CD8-positive, alpha-beta memory T cell (primary cell): ENCODE measurements at places on chromosomes 12 and 14. TPM values are rescaled to one million over a fixed set of nuclear protein-coding genes. Genes with fewer than 3 reads are reported as not detected.

- H3K4me1 ChIP-seq, result peaks cover 78% of the 10 kb centered on the region
- no peak overlapping the region for H3K27ac ChIP-seq
- H3K27me3 ChIP-seq, result no peaks in the 10 kb centered on the region
Observed at GRCh38 chr12:57474430-57474829, 5.2 kb downstream of the ARHGAP9 start.

GRCh38 chr12:58301038-58301729, 359.8 kb downstream of the ATP23 start:
- H3K4me3 ChIP-seq, result no peak overlapping the region
- H3K27me3 ChIP-seq, result no peaks in the 10 kb centered on the region
- H3K4me1 ChIP-seq, result no peaks in the 10 kb centered on the region
- no peaks in the 10 kb centered on the region for H3K36me3 ChIP-seq
- no peak overlapping the region for H3K27ac ChIP-seq

Gene C12orf42
- polyA plus RNA-seq, result 6.8 TPM

GRCh38 chr14:61593330-61593729, 102.0 kb upstream of the HIF1A start:
- no peaks in the 10 kb centered on the region for H3K27me3 ChIP-seq
- no peaks in the 10 kb centered on the region for H3K36me3 ChIP-seq
- H3K27ac ChIP-seq, result no peak overlapping the region
- no peak overlapping the region for H3K4me3 ChIP-seq

GRCh38 chr12:52926596-52927234, 21.8 kb upstream of the KRT8 start:
- no peak overlapping the region for H3K27ac ChIP-seq
- DNase-seq, result no peak
- H3K4me3 ChIP-seq, result no peak overlapping the region
- H3K4me1 ChIP-seq, result no peaks in the 10 kb centered on the region

GRCh38 chr14:51219473-51220448, 20.3 kb upstream of the TMX1 start:
- no peaks in the 10 kb centered on the region for H3K27me3 ChIP-seq
- H3K4me1 ChIP-seq, result no peaks in the 10 kb centered on the region
- DNase-seq, result no peak

DNA sequence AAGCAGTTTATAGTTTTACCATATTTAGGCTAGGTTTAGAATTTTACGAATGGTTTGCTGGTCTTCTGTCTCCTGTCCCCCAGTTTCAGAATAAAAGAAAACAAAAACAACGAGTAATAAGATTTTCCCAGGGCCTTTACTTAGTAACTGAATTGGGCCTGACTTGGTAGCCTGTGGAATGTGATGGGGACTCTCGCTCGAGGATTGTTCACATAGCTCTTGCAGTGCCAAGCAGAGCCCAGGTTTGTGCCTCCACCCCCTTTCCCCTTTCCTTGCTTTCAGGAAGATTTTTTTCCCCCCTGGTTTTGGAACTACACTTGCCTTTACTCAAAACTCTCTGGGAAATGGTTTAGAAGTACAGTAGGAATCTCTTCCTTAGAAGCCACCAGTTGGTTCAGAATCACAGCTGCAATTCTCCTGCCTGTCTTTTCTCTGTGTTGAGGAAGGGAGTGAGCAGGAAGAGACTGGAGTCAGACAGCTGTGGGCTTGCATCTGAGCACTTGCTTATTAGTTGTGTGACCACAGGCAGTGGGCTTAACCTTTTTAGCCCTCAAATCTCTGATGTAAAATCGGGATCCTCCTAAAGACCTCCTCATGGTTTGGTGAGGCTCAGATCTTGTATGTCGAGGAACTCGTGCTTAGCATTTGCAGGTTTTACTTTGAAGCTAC, 501.2 kb downstream of the PCNX1 start:
- H3K27me3 ChIP-seq, result no peaks in the 10 kb centered on the region
- no peaks in the 10 kb centered on the region for H3K4me1 ChIP-seq
- DNase-seq, result no peak
- no peak overlapping the region for H3K27ac ChIP-seq
- no peak overlapping the region for H3K4me3 ChIP-seq

Gene LRFN5
- not detected for polyA plus RNA-seq

DNA sequence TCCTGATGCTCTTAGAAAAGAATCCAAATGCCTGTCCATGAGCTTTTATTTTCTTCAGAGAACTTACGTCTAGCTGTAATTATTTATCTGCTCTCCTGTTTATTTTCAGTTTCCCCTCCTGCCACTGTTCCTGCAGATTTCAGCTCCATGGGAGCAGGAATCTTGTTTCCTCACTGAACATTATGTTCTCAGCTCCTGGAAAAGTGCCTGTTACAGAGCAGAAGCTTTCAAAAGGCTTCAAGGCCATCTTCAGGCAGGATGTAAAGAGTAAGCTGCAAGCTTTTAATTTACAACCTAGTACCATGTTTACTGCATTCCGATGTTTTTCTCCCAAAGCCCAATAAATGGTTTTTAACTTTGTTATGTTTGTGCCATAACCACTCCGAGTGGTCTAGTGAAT, 98.4 kb upstream of the BTG1 start:
- H3K4me1 ChIP-seq, result no peaks in the 10 kb centered on the region
- H3K36me3 ChIP-seq, result no peaks in the 10 kb centered on the region
- no peak for DNase-seq
- no peak overlapping the region for H3K27ac ChIP-seq
- no peak overlapping the region for H3K4me3 ChIP-seq
- H3K27me3 ChIP-seq, result no peaks in the 10 kb centered on the region

DNA sequence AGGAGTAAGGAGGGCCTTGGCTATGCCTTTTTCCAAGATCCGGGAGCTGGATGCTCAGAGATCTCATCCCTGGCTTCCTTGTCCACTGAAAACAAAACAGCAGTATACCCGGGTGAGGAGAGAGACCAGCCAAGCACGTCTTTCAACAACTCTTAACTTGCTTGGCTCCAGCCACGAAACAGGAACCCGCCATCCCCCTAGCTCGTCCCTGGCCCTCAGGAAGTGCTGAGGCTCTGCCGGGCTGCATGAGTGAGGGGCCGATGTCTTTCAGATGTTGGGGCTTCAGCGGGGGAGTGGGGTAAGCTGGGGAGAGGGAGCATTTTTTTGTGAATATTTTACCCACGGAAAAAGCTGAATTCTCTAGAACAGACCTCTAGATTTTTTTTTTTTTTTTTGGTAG, 231.1 kb downstream of the CACNA1C start:
- H3K27me3 ChIP-seq, result peaks cover 4% of the 10 kb centered on the region
- H3K4me1 ChIP-seq, result no peaks in the 10 kb centered on the region
- H3K4me3 ChIP-seq, result no peak overlapping the region
- no peaks in the 10 kb centered on the region for H3K36me3 ChIP-seq

GRCh38 chr12:129863938-129864337, 39.9 kb downstream of the TMEM132D start:
- no peak overlapping the region for H3K4me3 ChIP-seq
- DNase-seq, result no peak
- H3K27me3 ChIP-seq, result no peaks in the 10 kb centered on the region

Gene DEGS2
- polyA plus RNA-seq, result 0.72 TPM

Gene GPR162
- polyA plus RNA-seq, result not detected

DNA sequence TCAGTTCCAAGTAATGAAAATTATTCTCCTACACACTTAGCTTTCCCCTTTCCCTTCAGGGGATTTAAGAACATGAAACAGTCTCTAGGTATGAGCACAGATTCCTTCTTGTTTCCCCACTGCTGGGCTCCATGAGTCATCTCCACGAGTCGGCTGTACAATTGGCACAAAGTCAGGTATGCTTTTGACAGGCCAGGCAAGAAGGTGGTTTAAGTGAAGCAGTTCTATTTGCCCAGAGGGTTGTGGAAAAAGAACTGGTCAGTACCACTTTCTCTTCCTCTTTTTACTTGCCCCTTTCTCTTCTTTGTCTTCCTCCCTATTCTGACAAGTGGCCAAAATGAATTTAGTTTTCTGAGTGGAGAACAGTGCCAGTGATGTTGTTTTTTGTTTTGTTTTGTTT, 16.3 kb downstream of the DYNC1H1 start:
- H3K27ac ChIP-seq, result no peak overlapping the region
- H3K4me1 ChIP-seq, result no peaks in the 10 kb centered on the region
- H3K4me3 ChIP-seq, result no peak overlapping the region
- no peak for DNase-seq

Gene PRH2
- not detected for polyA plus RNA-seq

DNA sequence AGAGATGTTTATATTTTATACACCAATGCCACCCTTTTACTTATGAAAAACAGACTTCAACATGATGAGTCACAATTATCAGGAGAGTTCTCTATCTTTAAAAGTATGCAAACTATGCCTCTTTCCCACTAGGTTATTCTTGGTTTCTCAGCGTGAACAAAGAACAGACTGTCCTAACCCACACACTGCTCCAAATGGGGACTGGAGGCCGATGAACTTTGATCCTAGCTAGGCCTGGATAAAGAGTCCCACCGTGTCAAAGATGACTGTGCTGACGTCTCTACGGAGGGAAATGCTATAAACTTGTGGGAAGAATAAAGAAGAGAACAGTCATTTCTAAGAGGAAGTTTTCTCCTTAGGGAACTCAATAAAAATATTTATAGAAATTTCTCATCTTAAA, 160.1 kb downstream of the EPS8 start:
- no peaks in the 10 kb centered on the region for H3K27me3 ChIP-seq
- no peak overlapping the region for H3K4me3 ChIP-seq
- no peak overlapping the region for H3K27ac ChIP-seq
- no peak for DNase-seq
- H3K36me3 ChIP-seq, result no peaks in the 10 kb centered on the region

- peak overlapping the region; percentile 18 for H3K4me3 ChIP-seq
- H3K27ac ChIP-seq, result peak overlapping the region; percentile 8
- H3K36me3 ChIP-seq, result no peaks in the 10 kb centered on the region
- H3K4me1 ChIP-seq, result peaks cover 30% of the 10 kb centered on the region
Observed at GRCh38 chr12:45668641-45669040, 60.9 kb upstream of the ARID2 start.

Gene KCNA5
- not detected for polyA plus RNA-seq

Gene BLOC1S1
- polyA plus RNA-seq, result 90.2 TPM

Gene OTX2
- not detected for polyA plus RNA-seq

GRCh38 chr14:96030108-96030760, 8.9 kb upstream of the C14orf132 start:
- H3K27me3 ChIP-seq, result no peaks in the 10 kb centered on the region
- H3K27ac ChIP-seq, result no peak overlapping the region
- no peak overlapping the region for H3K4me3 ChIP-seq
- no peak for DNase-seq

DNA sequence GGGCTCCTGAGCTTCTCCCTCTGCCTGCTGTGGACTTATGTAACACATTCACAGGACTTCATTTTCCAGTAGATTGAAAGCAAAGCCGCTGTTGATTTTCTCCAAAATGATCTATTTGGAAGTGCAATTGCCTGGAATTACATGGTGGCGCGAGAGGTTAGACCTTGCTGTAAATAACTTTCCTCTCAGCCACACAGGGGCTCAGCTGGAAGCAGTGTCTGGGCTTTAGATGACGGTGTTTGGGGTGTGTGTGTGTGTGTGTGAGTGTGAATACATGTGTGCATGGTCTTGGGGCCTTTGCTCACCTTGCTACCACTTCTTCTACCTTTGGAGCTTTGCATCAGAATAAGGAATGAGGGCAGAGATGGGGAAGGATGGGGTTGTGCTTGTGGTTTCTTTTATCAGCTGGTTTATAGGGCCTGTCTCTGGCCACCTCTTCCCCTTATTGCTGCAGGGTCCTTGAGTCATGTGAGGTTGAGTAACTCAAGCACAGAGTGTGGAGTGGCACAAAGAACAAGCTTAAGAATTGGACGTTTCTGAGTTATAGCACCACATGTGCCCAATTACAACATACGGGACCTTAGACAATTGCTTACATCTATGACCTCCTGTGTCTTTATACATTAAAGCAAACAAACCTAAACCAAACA, 280.6 kb downstream of the NRXN3 start:
- H3K36me3 ChIP-seq, result no peaks in the 10 kb centered on the region
- no peak overlapping the region for H3K27ac ChIP-seq
- H3K4me1 ChIP-seq, result no peaks in the 10 kb centered on the region
- H3K4me3 ChIP-seq, result no peak overlapping the region
- DNase-seq, result no peak

- peaks cover 87% of the 10 kb centered on the region for H3K4me1 ChIP-seq
- peak overlapping the region; percentile 0 for H3K4me3 ChIP-seq
- no peaks in the 10 kb centered on the region for H3K27me3 ChIP-seq
- H3K27ac ChIP-seq, result no peak overlapping the region
- H3K36me3 ChIP-seq, result peaks cover 33% of the 10 kb centered on the region
Observed at GRCh38 chr12:64687816-64688215, 71.4 kb downstream of the GNS start.

Gene WNT5B
- not detected for polyA plus RNA-seq
